ENCODE measurements at places on chromosomes 12 and 14.

GRCh38 chr14:29721586-29721985 is 206.1 kb downstream of the PRKD1 start:
- DNase-seq = no peak

GRCh38 chr14:67821121-67821520 is 1.5 kb downstream of the RAD51B start:
- DNase-seq = no peak

DNA sequence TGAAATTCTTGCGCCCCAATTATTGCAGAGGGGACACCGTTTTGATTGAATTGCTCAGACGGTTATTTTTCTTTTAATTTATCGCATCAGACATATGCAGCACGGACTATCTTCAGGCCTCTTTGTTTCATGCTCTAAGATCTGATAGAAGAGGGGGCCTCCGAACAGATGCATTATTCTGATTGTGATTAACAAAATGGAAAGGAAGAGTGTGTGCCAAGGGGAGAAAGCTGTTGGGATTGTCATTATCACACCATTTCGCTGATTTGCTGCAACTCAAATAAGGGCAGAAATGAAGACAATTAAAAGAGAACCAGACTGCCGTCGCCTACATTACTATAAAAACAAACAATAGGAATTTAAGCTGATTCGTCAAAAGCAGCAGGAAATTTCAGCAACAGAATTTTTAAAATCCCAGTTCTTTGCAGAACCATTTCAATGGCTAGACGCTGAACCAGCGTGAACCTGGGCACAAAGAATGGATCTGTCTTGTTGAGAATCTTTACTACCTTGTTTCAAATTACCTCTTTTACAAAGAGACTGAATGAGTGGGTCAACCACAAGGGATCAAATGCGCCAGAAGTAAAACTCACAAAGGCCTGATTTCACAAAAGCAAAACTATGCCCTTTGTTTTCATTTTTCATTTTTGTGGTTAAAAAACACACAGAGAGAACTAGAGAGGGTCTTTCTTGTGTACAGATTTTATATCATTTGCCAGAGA is 30.6 kb downstream of the TMEM132D start:
- DNase-seq = no peak

DNA sequence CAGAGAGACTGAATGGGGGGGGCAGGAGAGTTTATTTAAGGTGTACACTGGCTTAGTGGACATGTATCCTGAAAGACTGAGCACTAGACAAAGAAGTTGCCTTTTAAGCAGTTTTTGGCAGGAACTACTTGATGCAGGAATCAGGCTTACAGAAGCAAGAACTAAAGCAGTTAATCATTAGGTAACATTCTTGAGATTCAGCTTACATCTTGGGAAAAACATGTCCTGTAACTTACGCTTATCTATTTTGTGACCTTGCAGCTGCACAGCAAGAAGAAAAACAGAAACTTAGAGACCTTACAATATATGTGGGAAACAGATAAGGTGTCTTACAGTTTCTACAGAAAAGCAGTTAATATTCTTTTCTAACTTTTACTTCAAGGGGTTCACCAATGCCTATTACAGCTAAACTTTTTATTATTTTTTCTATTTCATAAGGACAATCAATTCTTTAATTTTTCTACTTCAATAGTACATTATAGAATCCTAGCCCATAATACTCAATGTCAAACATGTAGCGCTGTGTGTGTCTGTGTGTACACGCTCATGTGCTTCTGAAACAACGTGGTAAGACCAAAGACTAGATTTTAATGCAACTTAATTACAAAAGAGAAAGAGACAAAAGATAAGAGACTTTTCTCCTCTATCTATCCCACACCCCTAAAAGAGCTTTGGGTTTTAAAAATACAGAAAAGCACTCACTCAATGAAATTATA is 276.9 kb downstream of the PRKD1 start:
- DNase-seq = no peak

DNA sequence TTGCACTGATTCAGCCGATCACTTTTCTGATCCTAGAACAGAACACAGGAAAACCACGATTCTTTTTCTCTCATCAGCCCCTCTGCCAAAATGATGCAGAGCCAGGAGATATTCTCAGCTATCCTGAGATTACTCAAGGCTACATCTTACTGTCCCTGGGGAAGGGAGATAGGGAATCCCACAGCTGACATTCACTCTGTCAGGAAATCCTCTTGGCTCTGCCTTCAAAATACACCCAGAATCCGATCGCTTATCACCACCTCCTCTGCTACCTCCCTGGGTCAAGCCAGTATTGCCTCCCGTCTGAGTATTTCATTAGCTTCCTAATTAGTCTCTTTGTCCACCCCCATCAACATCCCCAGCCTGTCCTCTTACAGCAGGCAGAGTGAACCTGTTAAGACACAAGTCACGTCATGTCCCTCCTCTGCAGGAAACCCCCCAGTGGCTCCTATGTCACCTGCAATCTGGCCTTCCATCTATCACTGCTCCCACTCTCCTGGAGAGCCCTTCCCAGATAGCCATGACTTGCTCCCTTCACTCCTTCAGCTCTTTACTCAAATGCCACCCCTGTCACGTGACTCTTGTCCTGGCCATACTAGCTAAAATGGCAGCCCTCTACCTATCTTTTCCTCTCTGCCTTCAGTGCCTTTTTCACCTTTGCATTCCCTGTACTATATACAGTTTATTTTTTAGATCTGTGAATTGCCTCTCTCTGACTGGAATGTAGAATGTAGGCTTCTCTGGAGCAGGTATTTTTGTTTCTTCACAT is 70.3 kb downstream of the GALNT4 start:
- DNase-seq = no peak

GRCh38 chr14:64801800-64802199 is 77.9 kb downstream of the SPTB start:
- no peak for DNase-seq

DNA sequence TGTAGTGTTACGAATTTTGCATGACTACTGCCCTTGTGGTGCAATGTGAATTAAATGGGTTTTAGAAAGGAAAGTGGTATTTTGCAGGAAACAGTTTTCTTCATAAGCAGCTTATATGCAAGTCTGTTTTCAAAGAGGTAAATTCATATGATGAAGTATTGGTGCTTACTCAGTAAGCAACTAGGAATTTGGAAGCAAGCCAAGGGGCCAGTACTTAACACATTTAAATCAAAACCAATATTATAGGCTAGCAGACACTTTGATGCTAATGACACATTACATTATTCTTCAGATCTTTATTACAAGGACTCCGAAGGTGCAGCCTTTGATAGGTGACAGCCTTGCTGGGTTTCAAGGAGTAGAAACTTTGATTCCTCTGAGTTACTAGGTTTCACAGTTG is 23.1 kb downstream of the MGAT4C start:
- DNase-seq = no peak

- no peak for DNase-seq
Observed at GRCh38 chr14:71454513-71455332, 477.5 kb upstream of the RGS6 start.

DNA sequence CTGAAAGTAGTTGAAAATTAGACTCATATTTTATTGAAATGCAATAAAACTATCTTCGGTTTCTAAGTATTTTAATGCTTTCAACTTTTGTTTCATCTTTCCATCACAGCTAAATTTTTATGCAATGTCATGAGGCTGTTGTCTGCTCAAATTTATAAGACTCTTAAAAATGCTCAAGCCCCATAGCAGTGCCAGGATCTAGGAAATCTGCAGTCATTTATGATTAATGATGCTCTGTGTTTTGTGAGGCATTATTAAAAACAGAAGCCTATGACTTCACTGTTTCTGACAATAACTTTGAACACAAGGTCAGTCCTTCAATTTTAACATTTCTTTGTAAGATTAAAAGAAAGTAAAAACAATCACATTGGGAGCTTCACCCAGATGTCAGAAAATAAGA is 112.5 kb downstream of the ALX1 start:
- DNase-seq = no peak

- DNase-seq = no peak
Observed at GRCh38 chr12:57215668-57216013, 953 bp upstream of the NXPH4 start.

- DNase-seq = no peak
Observed at GRCh38 chr14:67859169-67859749, 39.7 kb downstream of the RAD51B start.

DNA sequence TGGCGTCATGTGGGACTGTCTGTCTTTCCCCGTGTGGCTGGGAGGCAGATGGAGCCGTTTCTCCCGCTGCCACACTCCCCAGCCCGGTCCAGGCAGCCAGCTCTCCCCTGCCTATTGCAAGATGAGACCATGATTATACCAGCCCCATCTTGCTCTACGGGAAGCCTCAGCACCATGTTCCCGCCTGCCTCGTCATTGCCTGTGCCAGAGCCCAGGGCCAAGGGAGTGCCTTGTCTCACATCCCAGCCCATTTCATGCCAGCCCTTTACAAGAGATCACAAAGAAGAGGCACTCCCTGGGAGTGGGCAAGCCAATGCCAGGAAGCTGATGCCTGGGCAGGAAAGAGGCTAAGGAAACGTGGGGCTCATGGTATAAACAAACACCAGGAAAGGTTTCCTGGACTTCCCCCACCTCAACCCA is 23.9 kb downstream of the GPR68 start:
- DNase-seq = no peak

DNA sequence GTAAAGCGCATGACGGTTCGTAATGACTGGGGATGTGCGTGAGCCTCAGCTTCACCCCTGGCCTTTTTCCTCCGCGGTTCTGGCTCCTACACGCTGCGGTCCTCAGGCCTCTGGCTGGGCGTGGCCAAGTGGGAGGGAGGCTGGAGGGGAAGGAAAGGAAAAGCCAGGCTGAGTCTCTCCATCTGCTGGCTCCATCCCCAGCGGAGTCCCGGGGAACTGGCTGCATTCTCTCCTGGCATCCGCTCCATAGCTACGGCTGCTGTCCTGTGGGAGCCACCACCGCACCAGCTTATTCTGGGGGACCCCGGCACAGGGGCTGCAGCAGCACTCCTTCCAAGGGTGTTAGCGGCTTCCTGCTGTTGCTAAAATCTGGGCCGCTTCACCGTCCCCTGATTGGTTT is 68.2 kb upstream of the SLC24A4 start:
- DNase-seq = no peak

DNA sequence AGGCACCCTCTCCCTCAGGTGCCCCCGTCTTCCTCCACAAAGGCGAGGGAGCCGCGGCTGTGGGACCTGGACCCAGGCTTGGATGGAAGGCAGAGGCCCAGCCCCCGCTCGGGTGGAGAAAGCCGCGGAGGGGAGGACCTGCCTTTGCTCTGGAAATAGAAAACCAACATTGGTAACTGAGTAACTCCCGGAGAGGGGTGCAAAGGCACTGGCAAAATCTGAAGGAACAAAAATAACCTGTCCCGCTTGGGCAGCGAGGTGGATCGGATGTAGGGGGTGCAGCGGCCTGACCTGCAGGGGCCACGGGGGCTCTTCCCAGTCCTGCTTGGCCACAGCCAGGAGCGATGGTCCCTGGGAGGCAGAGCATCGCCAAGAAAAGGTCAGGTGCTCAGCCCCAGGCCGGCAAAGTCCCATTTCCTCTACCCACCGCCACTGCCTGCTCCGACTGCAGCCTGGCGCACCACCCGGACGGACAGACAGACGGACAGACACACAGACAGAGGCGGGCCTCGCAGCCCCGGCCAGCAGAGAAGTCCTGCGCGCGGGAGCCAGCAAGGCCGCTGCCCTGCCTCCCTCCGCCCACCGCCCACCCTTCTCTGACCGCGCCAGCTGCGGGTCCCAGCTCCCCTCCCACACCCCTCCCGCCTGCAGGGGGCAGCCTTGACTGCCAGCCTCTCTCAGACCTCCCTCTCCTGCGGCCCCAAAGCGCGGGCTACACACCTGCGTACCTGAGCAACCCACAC is 21.4 kb upstream of the TMEM106C start:
- DNase-seq = no peak

- DNase-seq = no peak
Observed at GRCh38 chr14:99179506-99179905, 92.5 kb downstream of the BCL11B start.

GRCh38 chr12:8080120-8080519 is 2.0 kb upstream of the NECAP1 start:
- DNase-seq = no peak

DNA sequence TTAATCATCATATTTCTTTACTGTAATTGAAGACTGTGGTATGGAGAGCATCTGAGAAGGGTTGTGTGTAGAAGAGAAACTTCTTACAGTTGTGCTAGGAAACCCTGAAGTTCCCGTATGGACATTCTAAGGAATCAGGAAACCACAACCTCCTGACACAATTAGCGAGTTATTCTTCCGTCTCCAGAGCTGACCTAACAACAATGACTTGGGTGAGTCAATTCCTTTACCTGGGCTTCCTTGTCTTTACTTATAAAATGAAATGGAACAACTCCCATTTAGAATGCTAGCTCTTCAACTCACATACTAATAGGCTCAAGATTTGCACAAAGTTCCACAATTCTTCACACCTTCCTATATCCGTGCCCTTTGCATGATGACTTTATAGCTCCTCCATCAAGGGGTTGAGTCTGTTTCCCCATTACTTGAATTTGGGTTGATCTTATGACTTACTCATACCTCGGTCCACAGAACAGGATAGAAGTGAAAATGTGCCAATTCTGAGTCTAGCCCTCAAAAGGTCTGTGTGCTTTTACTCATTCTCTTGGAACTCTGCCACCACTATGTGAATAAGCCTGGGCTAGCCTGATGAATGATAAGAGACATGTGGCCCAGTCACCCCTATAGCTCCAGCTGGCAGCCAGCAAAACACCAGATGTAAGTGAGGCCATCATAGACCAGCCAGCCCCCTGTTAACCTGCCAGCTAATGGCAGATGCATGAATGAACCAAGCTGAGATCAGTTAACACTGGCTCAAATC is 459.4 kb downstream of the ETNK1 start:
- no peak for DNase-seq

GRCh38 chr14:73237786-73238423 is 599 bp downstream of the PAPLN start:
- DNase-seq = no peak

DNA sequence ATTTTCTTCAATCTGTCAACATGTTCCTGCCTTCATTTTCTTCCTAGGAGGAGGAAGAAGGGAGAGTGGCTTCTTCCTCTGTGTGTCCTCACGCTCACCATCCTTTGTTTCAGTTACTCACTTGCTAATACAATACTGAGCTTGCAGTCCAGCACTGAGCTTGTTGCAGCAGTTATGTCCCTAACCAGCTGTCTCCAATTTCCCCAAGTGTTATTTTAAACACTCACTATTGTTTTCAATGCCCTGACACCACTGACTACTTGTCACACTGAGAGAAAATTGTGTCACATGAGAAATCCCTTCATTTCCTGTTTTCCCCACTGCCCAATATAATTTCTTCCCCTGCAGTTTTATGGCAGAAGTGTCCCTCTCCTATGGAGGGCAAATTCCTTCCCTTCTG is 53.4 kb downstream of the HSD17B6 start:
- DNase-seq = no peak

- no peak for DNase-seq
Observed at GRCh38 chr14:72808564-72808963, 85.3 kb downstream of the DPF3 start.

DNA sequence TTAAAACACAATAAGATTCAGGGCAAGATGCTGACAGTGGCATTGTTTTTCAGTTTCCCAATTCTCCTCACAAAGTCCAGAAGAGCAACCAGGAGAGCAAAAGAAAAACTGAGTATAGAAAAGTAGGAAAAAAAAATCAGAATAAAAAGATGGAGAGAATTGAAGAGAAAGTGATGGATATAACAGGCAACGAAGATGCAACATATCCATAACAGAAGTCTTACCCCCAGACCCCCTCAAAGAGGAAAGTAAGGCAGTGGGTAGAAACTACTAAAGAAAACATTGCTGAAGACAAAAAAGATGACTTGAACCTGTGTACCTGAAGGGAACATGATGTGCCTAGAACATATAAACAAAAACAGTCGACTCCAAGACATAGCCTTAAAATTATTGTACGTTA is 10.6 kb downstream of the TCL1A start:
- no peak for DNase-seq
